Cortex of kidney (tissue), 1 donor: ENCODE measurements at places on chromosomes 6 and 20.

DNA sequence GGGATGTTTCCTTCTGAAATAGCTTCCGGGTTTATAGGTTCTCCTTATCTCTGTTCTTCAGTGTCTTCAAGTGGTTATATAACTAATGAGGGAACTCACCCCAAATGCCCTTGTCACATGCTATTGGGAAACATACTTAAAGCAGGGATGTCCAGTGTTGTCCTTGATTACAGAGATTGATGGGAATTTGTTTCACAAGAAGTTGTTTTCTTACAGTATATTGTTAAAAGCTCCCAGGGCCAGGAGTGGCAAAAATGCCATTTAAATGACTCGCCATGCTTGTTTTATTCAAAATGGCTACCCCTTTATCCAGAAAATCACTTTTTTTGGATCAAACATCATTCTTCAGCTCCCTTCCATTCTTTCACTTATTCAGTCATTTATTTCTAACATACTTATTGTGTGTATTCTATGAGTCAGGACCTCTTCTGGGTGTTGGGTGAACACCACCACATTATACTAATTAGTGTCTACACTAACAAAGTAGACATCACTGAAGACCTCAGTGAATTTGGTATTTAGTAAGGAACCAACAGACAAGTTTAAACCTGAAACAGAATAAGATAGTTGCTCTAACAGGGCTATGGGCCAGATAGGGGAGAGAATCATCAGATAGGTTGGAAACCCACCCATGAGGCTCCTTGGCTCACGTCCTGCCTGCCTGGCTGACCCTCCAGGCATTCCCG is 791.1 kb downstream of the MAFB start:
- DNase-seq = no peak

GRCh38 chr6:122712448-122713137 is 66.9 kb upstream of the FABP7 start:
- no peak for DNase-seq

GRCh38 chr6:9783567-9783966 is 631.3 kb downstream of the TFAP2A start:
- no peak for DNase-seq

DNA sequence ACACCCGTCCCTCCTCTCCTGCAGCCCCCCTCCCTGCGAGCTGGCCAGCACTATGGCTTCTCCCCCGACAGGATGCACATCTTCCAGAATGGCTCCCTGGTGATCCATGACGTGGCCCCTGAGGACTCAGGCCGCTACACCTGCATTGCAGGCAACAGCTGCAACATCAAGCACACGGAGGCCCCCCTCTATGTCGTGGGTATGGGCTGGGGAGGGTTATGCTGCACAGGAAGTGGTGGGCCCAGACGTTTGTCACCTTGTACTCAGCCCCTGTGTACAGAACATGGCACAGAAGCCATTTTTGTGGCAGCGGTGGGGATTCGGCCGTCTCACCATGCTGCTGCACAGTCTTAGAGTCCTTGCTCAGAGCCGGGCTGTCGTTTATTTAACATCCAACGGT is 29.0 kb upstream of the SRF start:
- no peak for DNase-seq

GRCh38 chr6:23533944-23534343 is 592.1 kb upstream of the NRSN1 start:
- DNase-seq = no peak

GRCh38 chr20:19519466-19519865 is 238.6 kb upstream of the RIN2 start:
- DNase-seq = no peak

DNA sequence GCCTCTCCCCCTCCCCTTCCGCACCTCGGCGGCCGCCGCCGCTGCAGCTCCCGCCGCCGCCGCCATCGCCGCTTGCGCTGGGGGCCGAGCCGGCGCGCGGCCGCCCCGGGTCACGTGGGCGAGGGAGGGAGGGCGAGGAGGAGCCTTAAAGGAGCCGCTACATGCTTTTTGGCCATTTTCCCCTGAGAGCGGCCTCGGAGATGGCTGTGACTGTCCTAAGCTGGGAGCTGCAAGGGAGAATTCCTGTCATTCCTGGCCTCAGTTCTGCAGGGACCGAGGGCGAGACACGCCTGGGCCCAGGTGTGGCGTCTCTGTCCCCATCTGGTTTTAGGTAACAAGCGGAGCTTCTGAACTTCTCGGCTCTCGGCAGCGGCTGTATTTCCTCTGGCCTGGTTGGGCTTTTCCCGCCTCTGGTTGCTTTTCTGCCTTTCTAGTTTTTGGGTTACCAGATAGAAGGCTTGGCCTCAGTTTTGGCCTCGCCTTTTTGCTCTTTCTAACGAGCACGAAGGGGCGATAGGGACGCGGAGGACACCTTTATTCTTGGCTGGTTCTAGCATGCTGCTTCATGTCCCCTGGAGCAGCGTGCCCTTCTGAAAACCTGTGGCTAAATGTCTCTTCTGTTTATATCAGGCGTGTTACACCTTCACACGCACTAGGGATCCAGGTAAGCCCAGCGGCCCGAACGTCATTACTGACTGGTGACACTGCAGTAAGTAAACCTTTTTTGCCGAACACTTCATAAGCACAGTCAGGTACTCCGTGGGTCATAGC is at the start of gene EHMT2:
Gene EHMT2 (minus strand): TSS at position 87 of the 771 bp plus-strand sequence. CDS start 21 bp downstream, at position 66.
- DNase-seq = no peak

GRCh38 chr6:77457720-77458349 is 5.5 kb downstream of the HTR1B start:
- no peak for DNase-seq

DNA sequence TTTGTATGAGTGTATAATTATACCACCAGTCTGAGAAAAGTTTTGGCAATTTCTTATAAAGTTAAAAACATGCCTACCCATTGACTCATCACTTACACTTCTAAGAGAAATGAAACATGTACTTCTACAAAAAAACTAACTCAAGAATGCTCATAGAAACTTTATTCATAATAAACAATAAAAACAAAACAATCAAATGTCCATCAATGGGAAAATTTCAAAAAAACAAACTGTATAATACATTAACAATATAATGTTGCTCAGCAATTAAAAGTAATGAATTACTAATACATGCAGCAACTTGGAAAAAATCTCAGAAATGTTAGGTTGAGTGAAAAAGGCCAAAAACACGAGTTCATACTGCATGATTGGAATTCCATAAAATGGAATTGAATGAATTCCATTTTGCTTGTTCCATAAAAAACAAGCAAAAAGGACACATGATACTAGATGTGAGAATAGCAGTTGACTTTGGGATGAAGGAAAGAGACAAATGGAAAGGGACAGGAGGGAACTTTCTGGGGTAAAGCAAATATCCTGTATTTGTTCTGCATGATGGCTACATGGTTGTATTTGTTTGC is 726.6 kb downstream of the RFPL4B start:
- DNase-seq = no peak

DNA sequence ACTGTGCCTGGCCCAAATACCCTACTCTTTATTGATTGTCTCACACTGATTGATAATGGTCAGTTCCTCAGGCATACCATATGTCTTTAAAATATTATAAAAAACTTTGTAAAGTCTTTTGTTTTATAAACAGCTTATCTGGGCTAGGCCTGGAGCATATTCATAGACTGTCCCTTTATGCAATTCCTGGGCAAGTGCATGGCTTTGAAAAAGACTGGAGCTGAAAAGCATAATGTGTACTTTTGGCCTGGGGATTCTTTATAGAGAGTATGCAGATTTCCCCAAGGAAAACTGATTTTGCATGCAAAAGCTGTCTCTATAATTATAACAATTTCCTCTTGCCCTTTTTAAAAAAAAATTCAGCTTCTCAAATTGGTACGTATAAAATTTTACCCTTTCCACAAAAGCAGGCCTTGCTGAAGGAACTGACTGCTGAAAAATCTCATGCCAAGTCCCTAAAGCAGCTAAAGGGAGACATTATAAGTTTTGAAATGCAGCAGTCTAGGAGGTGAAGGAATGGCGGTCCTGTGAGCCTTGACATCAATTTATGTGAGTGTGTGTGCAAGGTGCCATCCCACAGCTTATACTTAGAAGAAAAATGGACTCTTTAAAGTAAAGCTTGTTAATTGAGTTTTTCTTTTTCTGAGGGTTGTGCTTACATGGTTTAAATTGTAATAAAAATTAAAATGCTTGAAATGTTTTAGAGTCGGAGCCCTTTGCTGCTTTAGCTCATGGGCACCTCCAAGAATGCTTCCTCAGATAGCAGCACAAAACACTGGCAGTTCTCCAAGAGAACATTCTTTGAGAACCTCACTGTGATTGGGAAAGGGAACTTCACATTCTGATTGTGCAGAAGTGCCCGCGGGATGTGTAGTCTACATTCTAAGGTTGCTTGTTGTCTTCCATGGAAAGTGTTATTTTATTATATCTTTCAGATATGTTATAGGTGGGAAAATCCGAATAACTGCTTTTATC is 43.9 kb downstream of the PLCB4 start:
- no peak for DNase-seq

DNA sequence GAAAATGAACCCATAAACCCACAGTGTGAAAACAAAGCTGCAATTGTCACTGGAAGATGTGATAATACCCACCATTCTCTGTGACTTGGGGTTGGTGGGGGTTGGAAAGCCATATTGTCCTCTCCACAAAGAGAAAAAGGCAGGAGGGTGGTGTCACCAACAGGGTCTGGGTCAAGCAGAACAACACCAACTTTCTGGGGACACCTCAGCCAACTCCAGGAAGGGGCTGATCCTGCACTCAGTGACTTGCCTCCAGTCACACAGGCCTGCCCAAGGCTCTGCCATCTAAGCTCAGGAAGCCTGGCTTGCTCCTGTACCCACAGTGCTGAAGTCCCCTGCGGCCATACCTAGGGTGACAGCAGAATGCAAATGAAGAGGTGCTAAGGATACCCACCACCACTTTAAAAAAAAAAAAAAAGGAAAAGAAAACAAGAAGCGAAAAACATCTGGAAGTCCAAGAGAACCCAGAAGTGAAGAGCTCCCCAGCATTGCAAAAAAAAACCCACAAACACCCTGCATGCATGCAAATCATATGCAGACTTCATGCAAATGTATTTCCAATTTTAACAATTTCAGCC is 110.6 kb downstream of the PREX1 start:
- no peak for DNase-seq

- DNase-seq = no peak
These were observed 49.7 kb upstream of the IFNGR1 start for GRCh38 chr6:137268911-137269310.

DNA sequence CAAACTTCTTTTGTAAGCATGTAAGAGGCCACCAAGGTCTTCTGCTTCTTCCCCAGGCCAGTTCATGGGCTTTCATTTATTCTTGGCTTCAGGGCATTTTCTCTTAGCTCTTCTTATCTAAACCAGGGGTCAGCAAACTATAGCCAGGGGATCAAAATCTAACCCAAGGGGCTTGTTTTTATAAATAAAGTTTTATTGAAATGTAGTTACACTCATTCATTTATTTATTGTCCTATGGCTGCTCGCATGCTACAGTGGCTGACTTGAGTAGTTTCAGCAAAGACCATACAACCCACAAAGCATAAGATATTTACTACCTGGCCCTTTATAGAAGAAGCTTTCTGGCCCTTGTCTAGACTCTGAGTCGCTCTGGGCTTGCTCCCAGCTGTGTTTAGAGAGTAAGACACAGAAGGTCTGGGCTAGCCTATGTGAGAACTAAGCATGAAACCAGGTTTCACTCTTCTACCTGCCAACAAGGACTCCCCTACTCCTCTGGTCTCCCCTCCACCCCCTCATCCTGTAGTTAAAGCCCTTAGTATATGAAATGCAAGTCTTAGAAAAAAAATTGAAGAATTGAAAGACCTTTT is 43.2 kb downstream of the KHDC1L start:
- DNase-seq = no peak

GRCh38 chr20:58243653-58244410 is 15.4 kb upstream of the ANKRD60 start:
- DNase-seq = no peak

- no peak for DNase-seq
These were observed 430.4 kb downstream of the GJA1 start for GRCh38 chr6:121865811-121866210.

DNA sequence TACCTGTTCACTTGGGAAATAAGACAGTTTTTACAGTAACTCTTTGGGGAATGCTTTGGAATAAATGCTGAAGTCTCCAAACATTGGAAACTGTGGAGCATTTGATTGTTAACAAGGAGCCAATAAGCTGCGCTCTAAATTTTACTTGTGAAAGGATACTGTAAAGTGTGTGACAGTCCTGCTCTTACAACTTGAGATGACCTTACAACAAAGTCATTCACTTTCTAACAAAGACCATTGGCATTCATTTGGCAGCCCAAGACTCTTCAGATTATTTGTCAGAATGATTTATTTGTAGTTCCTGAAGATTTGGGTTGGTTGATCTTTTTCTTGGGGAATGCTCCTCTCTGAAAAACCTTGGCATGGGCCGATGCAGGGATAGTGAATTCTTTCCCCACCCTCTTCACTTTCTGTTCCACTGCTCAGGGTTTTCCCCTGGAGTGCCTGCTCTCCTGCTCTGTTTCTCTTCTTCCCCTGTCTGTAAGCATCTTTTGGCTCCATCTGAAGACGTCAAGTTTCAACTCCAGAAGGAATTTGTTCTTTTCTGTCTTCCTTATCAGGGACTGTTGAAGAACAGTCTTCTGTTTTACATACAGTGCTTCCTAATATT is 116.4 kb downstream of the AKAP7 start:
- no peak for DNase-seq

DNA sequence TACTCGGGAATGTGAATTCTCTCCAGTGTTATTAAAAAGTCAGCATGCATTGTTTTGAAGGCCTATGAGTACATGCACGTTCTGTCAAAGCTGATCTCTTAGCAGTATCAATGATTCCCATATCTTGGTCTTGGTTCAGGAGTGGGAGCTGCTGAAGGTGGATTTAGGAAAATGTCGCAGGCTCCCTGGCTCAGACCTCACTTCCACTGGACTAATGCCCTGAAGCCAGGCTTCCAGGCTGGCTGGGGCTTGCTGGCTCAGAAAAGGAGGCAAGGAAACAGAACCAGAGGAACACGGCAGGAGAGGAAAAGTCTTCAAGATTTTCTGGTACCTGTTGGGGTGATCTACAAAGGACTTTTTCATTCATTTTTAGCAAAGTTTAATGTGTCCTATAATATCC is 81.6 kb downstream of the OLIG3 start:
- DNase-seq = no peak

- no peak for DNase-seq
These were observed 538.9 kb downstream of the UTRN start for GRCh38 chr6:144824018-144824417.

DNA sequence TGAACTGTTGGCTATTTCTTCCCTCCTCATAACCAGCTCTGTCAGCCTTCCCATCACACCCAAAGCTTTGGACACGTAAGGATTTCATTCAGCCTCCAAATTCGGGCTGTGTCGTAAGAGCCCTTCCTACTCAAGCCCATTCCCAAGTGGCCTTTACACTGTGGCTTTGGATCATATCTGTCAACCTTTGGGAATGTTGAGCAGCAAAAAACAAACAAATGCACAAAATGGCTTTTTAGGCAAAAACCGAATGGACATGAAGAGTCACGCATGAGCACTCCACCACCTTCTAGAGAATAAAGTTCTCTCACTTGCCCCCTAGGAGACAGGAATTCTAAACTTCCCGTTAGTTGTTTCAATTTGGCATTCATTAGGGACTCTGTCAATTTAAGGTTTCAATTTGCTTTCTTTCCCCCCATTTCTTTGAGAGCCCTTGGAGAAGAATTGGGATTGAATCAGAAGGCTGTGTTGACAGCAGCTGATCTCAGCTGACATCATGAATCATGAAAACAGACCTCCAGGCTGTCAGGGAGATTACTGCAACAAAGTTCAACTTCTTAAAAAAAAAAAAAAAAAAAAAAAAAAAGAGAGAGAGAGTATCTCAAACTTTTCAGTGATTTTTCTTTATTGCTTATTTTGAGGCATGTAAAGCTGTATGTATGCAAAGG is 110.3 kb downstream of the BCAS1 start:
- DNase-seq = no peak
